Gastrocnemius medialis (tissue), 4 donors: ENCODE measurements at places on chromosomes 5 and 9. TPM values are rescaled to one million over a fixed set of nuclear protein-coding genes. Genes with fewer than 3 reads are reported as not detected.

DNA sequence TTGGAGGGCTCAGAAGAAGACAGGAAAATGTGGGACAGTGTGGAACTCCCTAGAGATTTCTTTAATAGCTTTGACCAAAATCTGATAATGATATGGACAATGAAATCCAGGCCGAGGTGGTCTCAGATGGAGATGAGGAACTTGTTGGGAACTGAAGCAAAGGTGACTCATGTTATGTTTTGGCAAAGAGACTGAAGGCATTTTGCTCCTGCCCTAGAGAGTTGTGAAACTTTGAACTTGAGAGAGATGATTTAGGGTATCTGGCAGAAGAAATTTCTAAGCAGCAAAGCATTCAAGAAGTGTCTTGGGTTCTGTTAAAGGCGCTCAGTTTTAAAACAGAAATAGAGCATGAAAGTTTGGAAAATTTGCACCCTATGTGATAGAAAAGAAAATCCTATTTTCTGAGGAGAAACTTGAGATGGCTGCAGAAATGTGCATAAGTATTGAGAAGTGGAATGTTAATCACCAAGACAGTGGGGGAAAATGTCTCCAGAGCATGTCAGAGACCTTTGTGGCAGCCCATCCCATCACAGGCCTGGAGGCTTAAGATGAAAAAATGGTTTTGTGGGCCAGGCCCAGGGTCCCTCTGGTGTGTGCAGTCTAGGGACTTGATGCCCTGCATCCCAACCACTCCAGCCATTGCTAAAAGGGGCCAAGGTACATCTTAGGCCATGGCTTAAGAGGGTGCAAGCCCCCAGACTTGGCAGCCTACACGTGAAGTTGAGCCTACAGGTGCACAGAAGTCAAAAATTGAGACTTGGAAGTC is 463.7 kb upstream of the TLE4 start:
- DNase-seq = no peak

GRCh38 chr5:72815580-72816283 is 729 bp upstream of the TNPO1 start:
- no peak for DNase-seq

DNA sequence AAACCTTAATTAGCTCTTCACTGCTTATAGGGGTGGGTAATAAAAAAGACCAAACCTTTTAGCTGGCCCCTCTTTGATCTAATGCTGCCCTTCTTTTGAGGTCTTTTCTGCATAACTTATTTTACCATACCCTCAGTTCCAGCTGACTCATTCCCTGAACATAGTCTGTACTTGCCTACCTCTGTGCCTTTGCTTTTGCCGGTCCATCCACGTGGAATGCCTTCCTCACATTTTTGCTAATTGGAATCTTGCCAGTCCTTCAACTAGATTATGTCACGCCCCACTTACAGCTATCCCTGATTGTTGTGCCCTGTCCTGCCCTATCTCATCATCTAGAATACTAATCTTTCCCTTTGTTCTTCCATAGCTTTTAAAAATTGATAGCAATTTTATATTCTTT is 44.2 kb downstream of the FAF2 start:
- no peak for DNase-seq

DNA sequence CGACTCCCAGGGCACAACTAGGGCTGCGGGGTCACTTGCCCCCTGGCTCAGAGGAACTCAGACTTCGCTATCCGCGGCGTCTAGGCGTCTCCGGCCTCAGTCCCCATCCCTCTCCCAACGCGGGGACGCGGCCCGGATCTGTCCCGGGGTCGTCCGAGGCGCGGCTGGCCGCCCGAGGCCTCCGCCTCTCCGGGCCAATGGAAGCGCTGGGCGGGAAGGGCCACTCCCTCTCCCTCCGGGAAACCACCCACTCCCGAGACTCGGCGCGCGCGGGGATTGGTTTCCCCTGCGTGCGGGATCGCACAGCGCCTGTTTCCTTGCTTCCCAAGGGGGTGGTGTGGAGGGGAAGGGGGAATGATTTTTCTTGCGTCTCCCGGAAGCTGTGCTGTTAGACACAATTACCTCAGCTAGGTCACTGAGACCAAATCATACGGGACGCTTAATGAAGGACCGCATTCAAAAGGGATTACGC is 38.3 kb downstream of the NR2F1 start:
- DNase-seq = no peak

GRCh38 chr5:123708074-123708806 is 196.3 kb downstream of the CSNK1G3 start:
- DNase-seq = no peak

DNA sequence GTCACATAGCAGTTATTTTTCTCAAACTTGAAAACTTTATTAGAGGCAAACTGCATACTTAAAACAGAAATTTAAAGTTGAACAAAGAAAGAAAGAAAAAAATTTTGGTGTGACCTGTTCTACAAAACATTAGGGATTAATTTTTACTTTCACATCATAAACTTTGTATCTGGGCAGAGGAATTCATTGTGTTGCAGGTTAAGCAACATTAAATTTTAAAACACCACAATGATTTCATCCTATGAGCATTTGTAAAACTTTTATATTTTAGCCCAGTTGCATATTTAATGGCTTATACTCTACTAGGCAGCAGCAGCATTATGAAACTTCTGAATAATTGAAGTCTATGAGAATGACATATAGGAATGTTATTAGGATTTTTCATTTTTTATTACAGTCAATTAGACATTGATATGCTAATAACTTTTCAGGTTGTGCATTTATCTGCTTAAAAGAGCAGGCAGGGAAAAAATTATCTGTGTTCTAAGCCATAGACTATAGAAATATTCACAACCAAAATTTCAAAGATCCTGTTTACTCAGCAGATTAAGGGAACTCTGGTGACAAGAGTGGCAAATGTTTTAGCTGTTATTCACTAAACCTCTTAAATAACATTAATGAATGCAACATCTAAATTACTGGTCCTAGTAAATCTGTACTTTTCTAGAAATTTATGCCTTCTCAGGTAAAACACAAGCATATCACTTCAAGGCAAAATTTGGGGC is 1088.5 kb upstream of the CDH6 start:
- no peak for DNase-seq

GRCh38 chr9:100884518-100884917 is 144.0 kb upstream of the PLPPR1 start:
- no peak for DNase-seq

DNA sequence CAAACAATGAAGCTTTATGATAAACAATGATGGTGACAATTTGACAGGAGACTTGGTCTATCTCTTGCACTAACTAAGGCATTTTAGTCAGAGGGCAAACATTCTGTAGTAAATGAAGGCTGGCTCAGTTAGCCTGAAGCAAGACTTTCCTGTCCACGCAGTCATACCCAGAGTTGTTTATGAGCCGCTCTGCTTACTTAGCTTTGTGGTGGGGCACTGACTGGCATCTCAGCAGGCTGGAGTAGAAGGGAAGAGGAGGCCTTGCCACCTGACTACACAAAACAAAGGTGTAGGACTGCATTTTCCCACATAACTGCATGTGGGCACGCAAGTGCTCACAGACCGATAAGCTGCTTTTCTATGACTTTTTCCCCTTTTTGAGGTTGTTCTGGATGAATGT is 133.7 kb upstream of the EPB41L4A start:
- no peak for DNase-seq

- no peak for DNase-seq
Observed at GRCh38 chr5:168879331-168879730, 300.2 kb upstream of the PANK3 start.

DNA sequence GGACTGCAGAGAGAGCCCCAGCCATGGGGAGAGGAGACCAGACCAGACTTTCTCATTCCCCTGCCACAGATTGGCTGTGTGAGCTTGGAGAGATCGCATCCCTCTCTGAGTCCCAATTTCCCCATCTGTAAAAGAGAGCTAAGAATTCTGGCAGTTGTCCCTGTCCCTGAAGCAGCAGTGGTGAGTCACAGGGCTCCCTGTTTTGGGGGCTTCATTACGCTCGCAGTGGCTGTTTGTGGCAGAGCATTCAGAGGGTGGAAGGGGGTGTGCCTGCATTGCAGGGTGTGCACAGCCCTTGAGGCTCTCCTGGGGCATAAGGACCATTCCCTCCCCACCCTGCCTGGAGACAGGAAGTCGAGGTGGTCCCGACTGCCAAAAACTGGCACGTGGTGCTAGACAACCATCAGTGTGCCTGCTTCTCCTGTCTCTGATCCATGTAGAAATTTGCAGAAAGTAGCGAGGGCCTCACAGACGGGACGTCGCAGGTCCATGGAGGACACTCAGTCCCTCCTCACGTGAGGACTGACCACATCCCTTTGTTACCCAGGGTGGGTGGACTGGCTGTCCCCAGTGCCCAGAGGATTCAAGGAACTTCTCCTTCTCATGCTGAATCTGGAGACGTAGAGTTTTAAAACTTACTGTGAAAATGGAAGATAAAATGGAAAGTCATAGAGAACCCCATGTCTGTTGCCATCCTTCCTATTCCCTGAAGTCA is 35.3 kb downstream of the HRH2 start:
- DNase-seq = no peak

DNA sequence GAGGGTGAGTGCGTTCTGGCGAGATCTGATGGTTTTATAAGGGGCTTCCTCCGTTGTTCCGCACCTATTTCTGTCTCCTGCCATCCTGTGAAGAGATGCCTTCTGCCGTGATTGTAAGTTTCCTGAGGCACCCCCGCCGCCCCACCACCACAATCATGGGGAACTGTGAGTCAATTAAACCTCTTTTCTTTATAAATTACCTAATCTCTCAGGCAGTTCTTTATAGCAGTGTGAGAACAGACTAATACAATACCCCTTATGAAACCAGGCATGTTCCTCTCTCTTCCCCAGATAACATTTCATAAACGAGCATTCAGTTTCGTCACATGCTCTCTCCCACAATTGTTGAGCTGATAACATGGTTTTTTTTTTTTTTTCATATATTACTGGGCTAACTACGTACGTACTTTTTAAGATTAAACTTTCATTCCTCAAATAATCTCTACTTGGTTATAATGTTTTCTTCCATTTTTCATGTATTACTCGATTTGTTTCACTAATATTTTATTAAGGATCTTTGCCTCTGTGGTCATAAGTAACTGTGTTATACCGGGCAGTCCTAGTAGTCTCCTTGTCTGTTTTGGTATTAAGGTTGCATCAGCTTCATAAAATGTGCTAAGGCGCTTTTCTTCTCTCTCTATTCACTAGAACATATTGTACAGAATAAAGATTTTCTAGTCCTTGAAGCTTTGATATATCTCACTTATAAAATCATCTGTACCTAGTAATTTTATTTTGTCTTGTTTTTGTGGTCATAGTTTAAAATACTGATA is 64.9 kb upstream of the MVB12B start:
- no peak for DNase-seq

GRCh38 chr5:51383131-51384121 is at the start of gene ISL1:
ISL1 (plus strand) TSS chr5:51383448; CDS start chr5:51383672, 224 bp downstream.
- peak; percentile 13 for DNase-seq

DNA sequence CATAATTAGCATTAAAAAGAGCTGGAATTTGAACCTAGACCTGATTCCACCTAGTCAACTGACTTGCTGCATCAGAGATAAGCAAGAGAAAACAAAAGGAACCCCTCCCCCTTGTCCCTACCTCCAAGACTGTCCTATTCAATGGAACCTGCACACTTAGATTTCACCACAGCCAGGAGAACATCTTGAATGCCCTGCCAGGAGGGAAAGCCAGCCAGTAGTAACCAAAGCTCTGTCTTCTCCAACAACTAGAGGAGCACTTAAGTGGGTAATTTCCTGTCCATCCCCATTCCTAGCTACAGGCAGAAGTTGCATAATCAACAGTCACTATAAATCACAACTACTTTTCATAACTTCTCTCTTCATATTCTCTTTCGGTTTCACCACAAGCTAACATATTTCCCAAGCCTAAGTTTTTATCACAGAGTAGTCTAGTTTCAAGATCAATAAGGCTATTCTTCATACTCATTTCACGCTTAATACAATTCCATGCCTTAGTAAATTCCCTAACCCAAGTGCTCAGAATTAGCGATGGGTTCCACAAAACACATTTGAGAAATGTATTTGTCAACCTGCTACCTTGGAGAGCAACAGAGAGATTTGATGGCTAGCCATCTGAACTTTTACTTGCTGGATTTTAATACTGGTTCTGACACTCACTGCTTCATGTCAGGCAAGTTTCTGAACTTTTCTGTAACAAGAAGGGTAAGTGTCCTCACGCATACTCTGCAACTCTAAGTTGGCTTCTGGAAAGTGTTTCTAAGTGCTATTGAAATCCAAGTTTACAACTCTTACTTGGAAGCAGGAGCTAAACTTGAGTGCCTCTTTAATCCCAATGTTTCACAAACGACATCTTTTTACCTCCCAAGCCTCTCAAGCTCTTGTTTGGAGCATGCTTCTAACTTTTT is 2.0 kb downstream of the DENND1A start:
- DNase-seq = peak; percentile 19

DNA sequence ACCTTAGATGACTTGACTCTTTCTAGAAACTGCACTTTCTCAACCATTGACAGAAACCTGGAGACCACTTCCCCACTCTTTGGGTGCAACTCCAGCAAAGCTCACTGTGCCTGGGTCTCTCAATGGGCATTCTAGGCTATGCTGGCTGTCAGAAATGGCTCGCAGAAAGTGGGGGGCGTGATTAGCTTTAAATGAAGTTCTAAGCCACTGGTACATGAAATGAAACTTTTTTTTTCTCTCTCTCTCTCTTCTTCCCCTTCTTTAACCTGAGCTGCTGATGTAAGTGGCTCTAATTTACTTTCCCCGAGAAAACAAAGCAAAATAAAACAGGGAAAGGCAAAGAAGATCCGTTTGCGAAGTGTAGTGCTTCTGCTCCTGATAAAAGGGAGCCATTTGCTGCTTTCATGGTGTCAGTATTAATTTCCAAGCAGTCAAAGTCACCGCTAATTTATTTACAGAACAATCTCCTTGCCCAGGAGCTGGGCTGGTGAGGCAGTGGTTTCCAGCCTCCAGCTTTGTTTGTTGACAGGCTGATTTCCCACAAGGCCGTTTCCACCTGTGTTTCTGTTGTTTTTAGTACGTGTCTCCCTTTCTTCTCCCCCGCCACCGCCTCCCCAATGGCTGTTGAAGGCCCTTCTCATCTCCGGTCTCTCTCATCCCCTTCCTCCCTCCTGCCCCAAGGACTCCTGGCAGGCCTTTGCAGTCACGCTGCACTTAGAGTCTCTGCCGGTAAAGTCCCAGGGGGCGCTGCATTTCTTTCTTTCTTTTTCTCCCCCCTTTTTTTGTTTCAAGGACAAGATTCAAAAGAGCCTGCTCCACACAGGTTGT is 422.9 kb downstream of the EBF1 start:
- no peak for DNase-seq

GRCh38 chr9:76751001-76751400 is 13.2 kb upstream of the PCA3 start:
- DNase-seq = no peak

DNA sequence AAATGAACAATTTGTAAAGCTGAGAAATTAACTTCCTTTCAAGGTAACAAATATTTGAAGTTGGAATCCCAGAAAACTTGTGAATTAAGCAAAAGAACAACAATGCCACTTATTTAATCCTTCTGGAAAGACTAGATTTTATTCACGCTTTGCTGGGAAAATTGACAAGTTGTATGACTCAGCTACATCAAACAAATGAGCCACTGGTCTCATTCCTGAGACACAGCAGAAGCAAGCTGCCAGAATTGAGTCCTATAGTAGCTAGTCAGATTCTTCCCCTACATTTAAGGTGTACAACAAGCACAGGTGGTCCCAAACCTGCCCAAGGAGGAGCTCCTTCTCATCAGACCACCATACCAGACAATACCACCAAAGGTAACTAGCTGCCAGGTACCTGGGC is 280.7 kb downstream of the SPOCK1 start:
- no peak for DNase-seq

FGF10 gene
- 0.76 TPM for total RNA-seq

CTSV gene
- total RNA-seq = not detected

PFN3 gene
- total RNA-seq = not detected

LCN15 gene
- total RNA-seq = not detected

NXNL2 gene
- not detected for total RNA-seq

SLC36A2 gene
- 15.0 TPM for total RNA-seq

SLC34A3 gene
- not detected for total RNA-seq

PRSS3 gene
- not detected for total RNA-seq

GPR21 gene
- total RNA-seq = 1.8 TPM
